ENCODE measurements at places on chromosomes 12 and 14.

DNA sequence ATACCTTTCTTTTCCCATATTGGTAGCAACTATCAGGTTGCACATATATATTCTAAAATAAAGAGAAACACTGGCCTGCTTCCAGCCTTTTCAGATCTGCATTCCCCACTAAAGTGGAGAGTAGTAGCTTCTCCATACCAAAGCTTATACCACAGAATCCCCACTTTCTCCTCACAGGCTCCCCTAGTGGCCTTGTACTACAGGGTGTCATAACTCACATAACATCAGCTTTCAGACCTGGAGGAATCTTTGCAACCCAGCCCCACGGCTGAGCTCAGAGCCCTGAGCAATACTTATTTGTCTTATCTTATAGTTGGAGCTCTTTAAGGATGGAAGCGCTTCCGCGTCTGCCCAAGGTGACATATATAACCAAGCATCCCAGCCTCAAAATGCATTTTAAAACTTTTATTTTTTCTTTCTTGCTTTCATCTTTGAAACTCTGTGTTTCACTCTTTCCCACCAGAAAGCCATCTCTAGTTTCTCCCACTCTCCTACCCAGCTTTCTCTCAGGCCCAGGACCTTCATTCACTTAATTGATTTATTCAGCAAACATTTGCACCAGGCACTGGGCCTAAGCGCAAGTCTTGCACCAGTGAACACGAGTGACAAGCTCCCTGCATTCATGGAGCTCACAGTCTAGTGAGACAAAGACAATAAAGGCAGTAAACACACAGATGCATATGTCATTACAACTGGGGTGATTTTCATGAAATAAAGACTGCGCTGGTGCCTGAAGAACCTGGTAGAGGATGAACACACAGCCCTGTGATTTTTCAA is 254.7 kb downstream of the IPO8 start:
- DNase-seq = no peak

DNA sequence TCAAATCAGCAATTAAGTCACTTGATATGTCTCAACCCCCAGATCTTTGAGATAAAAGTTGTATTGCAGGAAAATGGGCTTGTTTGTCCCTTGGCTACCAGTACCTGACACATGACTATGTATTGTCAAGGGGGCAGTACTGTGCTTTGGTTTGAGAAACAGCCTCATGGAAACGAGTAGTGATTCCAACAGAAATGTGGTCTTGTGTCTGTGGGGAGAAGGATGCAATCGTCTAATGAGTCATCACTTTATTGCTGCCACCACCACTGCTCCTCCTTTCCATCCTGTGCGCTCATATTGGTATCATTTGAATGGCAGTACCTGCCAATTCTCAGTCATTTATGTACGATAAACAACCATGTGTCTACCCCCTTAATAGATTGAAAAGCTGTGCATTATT is 72.8 kb upstream of the ARHGAP5 start:
- DNase-seq = no peak

DNA sequence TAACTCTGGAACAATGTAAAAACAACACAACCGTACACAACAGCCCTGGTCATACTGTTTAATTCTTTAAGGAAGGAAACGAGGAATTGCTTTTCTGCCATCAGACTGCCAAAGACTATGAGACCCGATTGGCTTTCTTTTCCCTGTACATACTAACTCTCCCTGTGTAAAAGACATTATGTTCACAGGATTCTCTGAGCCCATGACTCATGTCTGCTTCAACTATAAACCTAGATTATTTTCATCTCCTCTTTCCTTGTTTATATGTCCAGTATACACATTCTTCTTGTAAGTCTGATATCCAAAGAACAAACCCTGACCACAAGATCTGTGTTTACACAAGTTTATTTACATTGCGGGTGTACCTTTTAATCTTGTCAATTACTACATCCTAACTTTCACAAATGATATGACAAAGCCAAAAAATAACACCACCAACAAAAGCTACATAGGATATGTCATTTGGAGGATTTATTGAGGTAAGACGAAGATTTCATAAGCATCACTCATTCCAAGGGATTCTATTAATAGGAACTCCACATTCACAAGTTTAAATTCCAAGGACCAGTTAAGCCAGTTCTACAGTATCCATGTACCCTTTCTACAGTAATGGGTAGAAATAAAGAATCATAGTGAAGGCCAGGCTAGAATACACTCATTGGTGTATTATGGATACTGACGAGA is 67.3 kb downstream of the STXBP6 start:
- no peak for DNase-seq

GRCh38 chr12:91001306-91001705 is 3.5 kb downstream of the EPYC start:
- DNase-seq = no peak

GRCh38 chr12:116186482-116187150 is 90.9 kb downstream of the MED13L start:
- DNase-seq = no peak

DNA sequence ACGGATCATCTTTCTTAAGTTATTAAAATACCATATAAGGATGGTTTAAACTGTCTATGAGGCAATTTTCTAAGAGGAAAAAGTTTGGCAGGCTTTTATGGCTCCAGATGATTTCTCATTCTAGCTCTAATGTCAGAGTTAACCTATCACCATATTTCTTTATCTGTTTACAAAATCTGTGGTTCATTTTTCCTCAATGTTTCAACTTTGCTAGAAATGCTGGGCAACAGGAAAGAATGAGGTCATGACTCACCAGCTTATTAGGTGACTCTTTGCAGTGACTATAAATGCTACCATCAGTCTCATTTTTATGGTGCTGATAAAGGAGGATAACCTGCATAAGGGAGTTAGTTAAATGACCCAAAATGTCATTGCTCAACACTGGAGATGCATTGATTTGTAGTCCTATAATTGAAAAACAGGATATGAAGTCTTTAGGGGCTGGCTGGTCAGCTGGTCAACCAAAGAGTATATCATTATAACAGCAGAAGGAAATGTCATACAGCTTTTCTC is 45.3 kb upstream of the RAP1B start:
- DNase-seq = no peak

DNA sequence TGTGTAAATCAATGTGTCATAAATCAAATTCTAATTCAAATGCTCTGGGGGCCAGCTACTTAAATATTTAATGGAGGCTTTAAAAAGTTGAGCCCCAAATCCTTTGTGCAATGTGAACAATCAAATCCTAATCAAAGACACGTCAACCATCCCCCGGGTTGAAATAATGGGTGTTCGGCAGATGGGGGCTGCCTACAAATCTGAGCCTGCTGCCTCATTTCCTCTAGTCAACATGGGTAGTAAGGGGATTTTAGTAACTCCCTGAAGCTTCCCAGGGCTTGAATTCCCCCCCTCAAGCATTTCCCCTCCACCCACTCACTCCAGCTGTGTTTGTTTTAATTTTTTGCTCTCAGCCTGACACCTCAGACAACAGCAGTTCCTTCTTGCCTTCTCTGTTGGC is 37.8 kb downstream of the SRRM4 start:
- no peak for DNase-seq

DNA sequence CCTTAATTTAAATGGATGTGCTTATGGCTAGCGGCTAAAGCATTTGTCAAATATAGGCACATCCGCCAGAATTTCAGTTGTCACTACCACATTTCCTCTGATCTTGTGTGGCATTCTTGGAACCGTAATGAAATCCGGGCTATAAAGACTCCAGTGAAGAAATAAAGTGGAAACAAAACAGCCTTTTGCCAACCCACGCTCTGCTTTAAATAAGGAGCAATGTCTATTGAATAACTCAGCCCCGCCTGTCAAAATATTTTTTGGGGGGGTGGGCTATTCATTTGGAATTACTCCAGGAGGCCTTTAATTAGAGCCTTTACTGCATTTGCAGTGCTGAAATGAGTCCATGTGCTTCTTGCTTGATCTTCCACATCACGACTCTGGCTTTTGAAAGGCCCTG is 179.6 kb upstream of the RPH3A start:
- DNase-seq = no peak

DNA sequence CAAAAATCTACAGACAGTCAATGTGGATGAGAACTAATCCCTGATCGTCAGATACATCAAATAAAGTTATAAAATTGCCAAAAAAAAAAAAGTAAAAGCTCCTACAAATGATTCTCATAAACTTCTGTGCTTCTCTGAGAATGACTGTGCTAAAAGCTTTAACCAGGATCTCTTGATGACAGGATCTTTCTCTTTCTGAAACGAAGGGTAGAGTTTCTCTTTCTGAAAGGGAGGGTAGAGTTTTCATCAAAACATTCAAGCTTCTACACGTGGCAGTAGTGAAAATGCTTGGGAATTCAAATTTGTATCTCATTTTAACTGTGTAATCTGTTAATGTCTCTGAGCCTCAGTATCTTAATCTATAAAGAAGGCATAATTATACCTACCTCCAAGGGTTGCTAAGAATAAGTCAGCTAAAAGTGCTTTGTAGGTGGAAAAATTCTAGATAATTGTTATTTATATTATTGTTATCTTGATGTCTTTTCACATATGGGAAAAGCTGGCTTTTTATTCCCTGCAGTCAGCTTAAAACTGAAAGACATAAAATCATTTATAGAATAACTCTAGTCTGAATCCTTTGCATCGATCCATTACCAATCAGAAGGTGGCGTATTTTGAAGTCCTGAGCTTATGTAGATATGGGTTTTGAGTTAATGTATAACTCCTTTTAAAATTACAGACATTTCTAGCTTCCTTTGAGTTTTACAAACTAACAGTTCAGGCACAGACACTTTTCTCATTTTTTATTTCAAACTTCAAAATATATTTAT is 157.4 kb downstream of the DACT1 start:
- DNase-seq = no peak

DNA sequence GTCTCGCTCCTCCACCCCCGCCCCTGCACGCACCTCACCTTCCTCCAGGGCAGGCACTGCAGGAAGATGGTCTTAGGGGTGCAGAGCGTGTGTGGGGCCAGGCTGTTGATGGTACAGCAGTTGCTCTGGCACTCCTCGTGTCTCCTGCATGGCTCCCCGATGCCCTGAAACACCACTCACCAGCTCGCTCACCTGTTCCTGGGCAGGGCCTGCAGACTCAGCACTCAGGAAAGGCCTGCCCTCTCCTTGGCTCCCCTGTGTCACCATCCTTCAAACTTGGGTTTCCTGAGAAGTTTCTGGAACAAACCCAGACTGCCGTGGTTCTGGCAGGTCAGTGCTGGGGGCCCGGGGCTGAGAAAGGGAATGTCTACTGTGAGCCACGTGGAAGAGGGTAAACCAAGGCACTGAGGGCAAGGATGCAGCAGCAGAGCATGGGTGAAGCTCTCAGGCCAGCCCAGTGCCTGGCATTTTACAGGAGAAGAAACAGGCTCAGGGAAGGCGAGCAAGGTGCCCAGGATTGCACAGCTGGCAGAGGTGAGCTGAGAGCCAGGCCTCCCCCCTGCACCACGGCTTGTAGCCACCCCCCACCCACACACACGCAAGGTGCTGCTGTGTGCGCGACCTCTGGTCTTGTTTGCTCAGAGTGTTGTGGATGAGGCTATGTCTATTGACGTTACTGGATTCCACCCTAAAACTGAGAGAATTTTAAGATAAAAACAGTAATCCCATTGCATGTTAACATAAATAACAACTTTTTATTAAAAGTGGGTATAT is 5.5 kb downstream of the LRCOL1 start:
- DNase-seq = no peak

DNA sequence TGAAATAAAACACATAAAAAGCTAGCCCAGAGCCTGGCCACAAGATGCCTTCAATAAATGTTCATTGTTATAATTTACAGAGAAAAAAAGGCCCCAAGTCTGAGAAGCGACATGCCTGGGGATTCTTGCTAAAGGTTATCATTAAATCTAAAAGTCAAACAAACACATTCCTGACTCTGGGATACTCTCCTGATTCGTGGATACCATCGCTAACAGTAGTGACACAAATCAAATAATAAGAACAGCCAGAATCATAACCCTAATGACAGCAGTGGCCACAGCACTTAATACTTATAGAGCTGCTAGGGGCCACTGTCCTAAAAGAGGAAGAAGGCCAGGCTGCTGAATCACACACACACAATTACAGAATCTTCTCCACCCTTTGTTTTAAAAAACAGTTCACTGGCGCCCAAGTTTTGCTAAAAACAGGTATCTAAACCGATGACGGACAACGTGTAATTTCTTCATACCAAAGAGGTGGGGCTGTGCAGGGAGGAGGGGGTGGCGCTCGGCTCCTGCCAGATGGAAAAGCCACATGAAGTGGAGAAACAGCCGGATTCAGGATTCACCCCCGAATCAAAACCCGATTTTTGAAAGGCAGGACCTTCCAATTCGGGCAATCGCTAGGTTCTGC is 1.2 kb downstream of the CLIP1 start:
- DNase-seq = no peak

DNA sequence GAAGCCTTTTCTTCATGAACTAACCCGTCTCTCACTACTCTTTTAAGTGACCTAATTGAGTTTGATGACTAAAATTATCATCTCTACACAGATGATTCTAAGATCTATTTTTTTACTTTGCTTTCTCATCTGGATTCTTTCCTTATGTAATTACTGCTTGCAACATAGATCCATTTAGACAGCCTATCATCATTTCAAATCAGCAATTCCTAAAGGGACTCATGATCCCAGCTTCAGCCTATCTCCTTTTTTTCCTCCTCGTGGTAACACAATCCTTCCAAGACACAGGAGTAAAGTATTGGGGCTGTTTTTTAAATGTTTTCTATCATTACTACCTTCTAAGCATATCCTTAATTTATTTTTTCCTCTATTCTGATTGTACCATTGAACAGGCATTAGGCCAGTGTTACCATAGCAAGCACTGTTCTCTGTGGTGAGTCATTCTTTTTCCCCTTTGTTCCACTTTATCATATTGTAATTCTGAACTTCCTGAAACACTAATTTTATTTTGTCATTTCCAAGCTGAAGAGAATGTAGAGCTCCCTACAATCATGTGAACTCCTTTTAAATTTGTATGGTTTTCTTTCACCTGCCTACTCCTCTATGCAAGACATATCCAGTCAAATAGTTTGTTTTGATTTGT is 190.4 kb upstream of the FAR2 start:
- no peak for DNase-seq

- no peak for DNase-seq
These were observed 113.6 kb downstream of the CHST11 start for GRCh38 chr12:104570174-104570907.

GRCh38 chr12:18589316-18589715 is 148.5 kb downstream of the PLCZ1 start:
- DNase-seq = no peak

DNA sequence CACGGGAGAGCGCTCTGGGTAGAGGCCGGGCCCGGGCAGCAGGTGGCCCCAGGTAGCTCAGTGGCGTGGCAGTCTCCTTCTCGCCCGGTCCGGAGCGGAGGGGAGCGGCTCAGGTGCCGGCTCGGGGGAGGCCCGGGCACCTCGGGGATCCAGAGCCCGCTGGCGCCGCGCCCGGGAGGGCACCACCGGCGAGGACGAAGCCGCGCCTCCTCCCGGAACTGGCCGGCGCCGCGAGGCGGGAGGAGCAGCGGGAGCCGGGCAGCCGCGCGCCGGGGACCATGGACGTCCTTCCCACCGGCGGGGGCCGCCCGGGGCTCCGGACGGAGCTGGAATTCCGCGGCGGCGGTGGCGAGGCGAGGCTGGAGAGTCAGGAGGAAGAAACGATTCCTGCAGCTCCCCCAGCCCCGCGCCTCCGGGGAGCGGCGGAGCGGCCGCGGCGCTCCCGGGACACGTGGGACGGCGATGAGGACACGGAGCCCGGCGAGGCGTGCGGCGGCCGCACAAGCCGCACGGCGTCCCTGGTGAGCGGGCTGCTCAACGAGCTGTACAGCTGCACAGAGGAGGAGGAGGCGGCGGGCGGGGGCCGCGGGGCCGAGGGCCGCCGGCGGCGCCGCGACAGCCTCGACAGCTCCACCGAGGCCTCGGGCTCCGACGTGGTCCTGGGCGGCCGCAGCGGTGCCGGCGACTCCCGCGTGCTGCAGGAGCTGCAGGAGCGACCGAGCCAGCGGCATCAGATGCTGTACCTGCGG is 21.5 kb upstream of the GNS start:
- DNase-seq = no peak

- no peak for DNase-seq
These were observed 178.3 kb downstream of the PRKD1 start for GRCh38 chr14:29749327-29749726.
